ENCODE measurements at places on chromosomes 11 and 22.

DNA sequence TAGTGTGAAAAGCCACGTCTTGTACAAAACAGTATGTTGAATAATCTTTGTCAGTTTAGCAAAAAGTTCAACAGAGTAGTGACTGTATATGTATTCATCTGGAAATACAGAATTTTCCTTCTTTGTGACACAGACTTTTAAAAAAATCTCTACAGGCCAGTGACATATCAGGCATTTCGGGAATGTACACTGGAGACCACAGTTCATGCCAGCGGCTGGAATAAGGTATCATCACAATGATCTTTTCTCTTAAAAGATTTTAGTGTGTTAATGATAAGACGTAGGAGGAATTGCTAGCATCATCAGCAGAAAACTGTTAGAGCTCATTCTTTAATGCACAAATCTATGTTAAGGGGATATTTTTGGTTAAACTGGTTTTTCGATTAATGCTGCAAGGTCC lies 57.4 kb downstream of the BCL2L13 start:
- no peak for DNase-seq

GRCh38 chr11:11521306-11522002 lies 100.4 kb downstream of the GALNT18 start:
- DNase-seq = no peak

DNA sequence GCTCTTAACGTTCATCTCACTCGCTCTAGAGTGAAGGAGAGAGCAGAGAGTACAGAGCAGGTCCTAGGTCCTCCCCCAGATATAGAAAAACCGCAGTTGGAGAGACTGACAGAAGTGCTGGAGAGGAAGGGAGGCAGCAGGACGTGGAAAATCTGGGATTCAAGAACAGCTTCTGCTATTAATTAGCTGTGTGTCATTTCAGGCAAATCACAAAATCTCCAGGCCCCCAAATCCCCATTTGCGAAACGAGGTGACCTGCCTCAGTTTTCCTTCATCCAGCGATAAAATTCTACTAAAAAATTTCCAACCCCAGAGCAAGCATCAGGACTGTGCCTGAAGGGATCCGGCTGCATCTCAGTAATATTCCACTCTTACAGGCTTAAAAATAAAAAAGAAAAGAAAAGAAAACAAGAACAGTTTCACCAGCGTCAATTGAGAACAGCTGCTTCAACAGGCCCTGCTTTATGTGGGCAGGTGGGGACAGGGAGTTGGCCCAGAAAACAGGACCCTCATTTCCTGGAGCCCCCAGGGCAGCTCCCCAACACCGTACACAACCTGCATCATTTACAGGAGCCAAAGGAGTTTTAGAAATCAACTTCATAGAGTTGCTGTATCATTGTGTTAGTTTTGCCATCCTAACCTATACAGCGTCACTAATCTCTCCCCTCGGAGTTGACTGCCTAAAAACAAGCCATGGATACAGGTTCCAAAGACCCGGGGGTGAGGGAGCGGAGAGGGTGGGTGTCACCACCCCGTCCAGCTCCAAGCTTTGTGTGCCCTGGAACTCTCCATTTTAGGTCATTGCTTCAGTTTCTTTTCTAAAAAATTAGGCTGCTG lies 2.3 kb upstream of the MALAT1 start:
- no peak for DNase-seq

- DNase-seq = no peak
Observed at GRCh38 chr11:117654281-117655255, 142.4 kb downstream of the DSCAML1 start.

DNA sequence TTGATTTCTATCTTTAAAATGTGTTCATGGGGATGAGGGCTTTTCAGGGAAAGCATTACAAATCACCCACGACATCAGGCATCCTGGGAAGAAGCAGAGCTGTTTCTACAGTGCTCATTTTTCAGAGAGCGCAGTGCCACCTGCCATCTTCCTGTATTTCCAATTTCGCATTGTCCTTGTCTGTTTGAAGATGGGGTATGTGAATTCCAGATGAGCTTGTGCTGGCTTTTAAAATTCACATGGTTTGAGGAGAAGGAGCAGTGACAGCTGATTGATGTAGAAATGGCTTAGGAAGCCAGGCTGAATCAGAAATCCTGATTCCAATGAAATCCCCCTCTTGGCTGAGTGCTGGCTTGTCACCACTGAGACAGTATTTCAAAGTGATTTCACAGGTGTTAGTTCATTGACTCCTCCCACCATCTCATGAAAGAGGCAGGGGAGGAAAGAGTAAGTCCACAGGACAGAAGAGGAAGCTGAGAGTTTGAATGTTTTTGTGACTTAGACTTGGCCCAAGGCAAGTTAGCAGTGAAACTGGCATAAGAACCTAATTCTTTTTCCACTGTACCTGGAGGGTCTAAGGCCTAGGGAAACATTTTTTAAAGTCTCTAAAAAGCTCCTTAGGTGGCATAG lies 344.6 kb upstream of the C11orf87 start:
- no peak for DNase-seq

DNA sequence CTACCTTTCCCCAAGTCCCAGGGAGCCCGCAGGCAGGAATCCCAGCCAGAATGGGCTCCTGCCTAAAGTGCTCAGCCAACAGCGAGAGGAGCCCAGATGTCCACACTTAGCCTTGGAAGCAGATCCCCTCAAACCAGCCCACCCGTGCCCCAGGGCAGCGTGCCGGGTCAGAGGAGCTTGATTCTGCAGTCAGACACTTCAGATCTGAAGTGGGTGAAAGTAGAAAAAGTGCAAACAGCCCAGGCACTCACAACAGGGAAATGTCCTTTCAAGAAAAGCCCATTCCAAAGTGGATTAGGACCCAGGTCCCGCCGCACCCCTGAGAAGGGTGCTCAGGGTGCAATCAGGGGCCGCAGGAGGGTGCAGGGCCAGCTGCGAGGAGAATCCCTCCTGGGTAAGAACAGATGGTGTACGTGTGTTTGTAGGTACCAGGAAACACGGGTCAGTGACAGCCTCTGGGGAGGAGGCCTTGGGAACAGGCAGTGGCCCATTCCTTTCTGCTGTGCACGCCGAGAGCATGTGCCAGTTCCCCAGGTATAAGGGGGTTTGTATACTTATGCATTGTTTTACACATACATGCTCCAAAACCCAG lies 17.7 kb downstream of the ELFN2 start:
- DNase-seq = no peak

GRCh38 chr11:125445731-125446130 lies 50.3 kb downstream of the FEZ1 start:
- no peak for DNase-seq

Measured in B cell (primary cell).